Activated T-cell treated with anti-CD3 and anti-CD28 coated beads, Interleukin-2, amount 50 U/mL, for 72 hours (primary cell): ENCODE measurements at places on chromosomes 2 and 18. TPM values are rescaled to one million over a fixed set of nuclear protein-coding genes. Genes with fewer than 3 reads are reported as not detected.

CNGA3 gene
- total RNA-seq, result not detected

DNA sequence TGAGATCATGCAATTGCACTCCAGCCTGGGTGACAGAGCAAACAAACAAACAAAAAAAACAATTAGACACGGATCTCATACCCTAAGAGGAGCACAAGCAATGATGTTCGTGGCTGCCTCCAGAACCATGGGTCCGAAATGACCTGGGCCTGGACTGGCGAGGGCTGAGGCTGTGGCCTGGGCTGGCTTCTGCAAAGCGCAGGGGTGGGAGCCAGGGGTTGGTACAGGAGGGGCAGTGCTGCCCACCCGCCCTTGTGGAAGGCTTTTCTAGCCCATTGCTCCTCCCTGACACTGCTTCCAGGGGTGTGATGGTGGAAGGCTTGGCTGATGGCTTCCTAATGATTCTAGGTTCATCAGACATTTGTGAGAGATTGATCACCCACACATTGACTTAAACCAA lies 167.8 kb downstream of the FHOD3 start:
- no peaks in the 10 kb centered on the region for H3K36me3 ChIP-seq
- H3K4me1 ChIP-seq, result no peaks in the 10 kb centered on the region
- DNase-seq, result no peak
- H3K27me3 ChIP-seq, result no peaks in the 10 kb centered on the region
- no peak overlapping the region for H3K4me3 ChIP-seq
- H3K27ac ChIP-seq, result no peak overlapping the region

DNA sequence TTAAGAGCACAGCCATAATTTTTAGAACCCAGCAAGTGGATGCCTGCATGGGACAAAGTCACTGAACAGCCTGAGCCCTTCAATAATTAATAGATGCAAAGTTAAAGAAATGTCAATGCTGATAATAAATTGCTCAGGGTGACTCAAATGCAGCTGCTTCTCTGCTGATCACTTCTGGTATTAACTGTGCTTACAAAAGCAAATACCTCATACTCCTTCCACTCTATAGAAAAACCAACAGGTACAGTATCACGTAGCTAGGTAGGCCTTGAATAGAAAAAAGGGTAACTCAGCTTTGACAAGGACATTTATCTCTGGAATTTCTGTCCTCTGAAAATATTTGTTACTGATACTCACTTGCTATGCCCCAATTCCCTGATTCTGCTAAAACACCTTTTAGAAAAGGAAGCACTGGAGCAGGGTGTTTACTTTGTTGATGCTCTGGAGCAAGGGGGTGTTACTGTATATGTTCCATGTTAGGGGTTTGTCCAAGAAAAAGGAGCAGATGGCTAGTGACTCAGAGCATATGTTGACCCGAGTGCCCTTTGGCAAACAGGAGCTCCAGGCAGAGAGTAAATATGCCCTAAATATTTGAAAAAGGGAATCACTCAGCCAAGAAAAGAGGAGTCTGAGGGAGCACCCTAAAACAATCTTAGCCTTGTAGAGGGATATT lies 59.1 kb upstream of the RTN4 start:
- no peaks in the 10 kb centered on the region for H3K36me3 ChIP-seq
- no peaks in the 10 kb centered on the region for H3K27me3 ChIP-seq
- no peak overlapping the region for H3K4me3 ChIP-seq
- DNase-seq, result no peak

GRCh38 chr2:4515871-4516761 lies 812.7 kb downstream of the DCDC2C start:
- no peak overlapping the region for H3K27ac ChIP-seq
- H3K4me1 ChIP-seq, result no peaks in the 10 kb centered on the region
- H3K36me3 ChIP-seq, result peaks cover 2% of the 10 kb centered on the region
- H3K4me3 ChIP-seq, result no peak overlapping the region

GPR39 gene
- not detected for total RNA-seq

DNA sequence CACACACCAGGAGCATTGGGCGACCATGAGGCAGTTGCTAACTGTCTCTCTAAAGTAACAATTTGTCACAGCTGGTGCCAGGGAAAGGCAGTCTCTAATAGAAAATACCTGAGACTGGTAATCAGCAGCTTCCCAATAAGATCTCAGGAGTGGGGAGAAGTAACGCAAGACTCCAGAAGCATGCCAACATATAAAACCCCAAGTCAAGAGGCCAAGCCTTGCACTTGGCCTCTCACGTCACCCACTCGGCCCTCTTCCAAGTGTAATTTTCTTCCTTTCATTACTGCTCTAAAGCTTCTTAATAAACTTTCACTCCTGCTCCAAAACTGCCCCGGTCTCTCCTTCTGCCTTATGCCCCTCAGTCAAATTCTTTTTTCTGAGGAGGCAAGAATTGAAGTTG lies 455.6 kb upstream of the ACVR2A start:
- no peak for DNase-seq
- no peaks in the 10 kb centered on the region for H3K36me3 ChIP-seq
- no peaks in the 10 kb centered on the region for H3K27me3 ChIP-seq
